ENCODE measurements at places on chromosomes 13 and 19.

GRCh38 chr13:22967669-22968068, 213.1 kb upstream of the SGCG start:
- no peak for DNase-seq

- no peak for DNase-seq
Observed at GRCh38 chr19:49125025-49125731, 5.8 kb downstream of the PPFIA3 start.

- DNase-seq: no peak
Observed at GRCh38 chr19:1232652-1233072, 5.1 kb downstream of the CBARP start.

DNA sequence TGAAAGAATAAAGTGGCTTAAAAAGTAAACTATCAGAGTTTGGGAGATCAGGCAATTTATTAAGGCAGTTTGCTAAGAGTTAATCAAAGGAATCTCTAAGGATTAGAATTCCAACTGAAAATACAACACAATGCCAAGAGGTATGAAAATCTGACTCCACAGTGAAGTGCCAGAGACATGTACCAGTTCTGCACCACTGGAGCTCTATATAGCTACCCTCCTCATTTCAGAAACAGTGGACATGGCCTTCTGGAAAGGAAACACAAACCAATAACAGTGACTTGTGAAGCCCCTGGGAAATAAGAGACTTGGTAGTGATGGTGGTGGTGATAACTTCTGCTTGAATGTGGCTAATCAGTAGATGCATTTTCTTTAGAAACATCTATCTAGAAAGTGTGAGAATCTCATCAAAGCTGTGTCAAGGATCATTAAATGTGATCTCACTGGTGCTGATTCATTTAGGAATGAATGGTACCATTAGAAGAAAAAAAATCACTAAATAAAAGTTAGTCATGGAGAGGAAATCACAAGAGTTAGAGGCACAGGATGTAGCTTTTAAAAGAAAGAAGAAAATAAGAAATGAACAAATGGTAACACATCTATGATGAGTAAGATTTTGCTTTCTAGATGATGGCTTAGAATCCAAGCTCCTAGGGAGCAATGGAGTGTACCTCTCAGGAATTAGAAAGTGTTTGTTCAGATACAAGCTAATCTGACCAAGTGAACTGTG, 20.1 kb upstream of the N4BP2L1 start:
- no peak for DNase-seq

- no peak for DNase-seq
Observed at GRCh38 chr13:28049215-28049614, 51.2 kb downstream of the FLT3 start.

GRCh38 chr13:111183087-111183645, 68.1 kb downstream of the ARHGEF7 start:
- DNase-seq: no peak

DNA sequence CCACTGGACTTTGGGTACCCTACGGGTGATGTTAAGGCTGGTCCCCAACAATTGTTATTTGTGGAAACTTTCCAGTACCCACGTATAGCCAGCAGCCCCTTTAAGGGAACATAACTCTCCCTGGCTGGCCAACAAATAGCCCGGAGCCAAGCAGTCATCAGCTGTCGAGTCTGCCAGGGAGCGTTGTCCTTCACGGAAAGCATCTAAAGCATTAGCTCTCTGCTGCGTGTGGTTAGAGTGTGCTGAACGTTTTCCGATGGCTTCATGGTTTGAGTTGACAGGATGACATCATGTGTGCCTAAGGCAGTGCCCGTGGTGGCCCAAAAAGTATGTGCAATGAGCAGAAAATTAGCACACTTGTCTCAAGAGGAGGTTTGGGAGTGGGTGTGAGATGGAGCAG, 3.3 kb upstream of the ZNF556 start:
- DNase-seq: no peak

- no peak for DNase-seq
Observed at GRCh38 chr19:17687857-17688784, at the start of gene UNC13A. Gene UNC13A, minus strand, starts transcription at chr19:17688354. Its CDS starts 155 bp downstream, at chr19:17688199.

- no peak for DNase-seq
Observed at GRCh38 chr19:6694147-6694815, 24.3 kb upstream of the TNFSF14 start.

GRCh38 chr13:25347151-25347550, 24.6 kb upstream of the ATP8A2 start:
- no peak for DNase-seq

GRCh38 chr19:12843999-12844732, 5.9 kb downstream of the MAST1 start:
- no peak for DNase-seq

DNA sequence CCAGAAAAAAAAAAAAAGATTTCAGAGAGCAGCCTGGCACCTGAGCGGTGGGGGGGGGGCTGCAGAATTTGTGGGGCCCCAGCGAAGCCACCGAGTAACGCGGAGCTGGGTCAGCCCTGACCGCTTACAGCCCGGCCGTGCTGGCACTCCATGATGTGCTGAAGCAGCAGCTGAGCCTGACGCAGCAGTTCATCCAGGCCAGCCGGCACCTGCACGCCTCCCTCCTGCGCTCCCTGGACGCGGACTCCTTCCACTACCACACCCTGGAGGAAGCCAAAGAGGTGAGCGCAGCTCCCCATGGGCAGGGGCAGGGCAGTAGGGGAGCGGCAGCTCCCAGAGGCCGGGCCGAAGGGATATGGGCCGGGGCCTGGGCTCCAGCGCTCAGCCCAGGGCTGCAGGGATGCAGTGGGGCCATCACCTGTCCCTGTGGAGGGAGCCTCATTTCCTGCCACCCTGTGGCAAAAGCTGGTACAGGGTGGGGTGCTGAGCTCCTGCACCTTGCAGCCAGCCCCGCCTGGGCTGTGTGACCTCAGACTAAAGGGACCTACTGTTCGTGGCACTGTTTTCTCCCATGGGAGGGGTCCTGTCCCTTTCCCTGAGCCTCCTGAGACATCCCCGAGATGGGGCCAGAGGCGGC, 18.3 kb downstream of the C19orf44 start:
- no peak for DNase-seq

GRCh38 chr13:39417643-39418042, 185.3 kb downstream of the LHFPL6 start:
- DNase-seq: no peak

DNA sequence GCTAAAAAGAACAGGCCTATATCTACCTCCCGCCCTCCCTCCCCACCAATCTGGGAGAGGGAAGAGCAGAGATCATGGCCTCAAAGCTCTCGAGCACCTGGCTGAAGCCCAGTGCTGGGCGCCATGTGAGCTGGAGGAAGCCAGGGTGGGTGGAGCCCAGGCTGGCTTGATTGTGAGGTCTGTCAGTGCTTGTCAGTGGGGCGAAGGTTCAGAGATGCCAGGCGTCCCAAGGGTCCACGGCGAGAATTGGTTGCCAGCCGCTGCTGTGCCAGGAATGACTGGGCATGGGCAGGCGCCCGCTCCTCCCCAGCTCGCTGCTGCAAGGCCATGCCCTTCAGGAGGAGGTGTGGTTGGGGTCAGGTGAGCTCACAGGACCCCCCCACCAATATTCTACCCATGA, 11.5 kb downstream of the BEST2 start:
- DNase-seq: no peak

DNA sequence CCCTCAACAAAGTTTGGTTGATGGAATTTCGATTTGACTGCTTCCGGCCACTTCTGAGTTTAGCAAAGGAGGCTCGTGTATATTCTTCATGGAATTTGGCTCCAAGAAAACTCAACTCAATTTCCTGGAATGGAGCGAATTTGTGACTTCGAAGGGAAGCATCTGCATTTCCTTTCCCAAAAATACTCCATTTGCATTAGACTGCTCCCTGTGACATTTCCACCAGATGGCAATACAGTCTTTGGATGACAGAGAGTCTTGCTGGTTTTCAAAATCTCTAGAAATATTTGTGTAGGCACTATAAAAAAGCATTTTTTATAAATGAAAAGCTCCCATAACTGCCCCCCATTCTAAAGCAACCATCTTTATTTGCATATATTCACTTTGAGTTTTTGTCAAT, 4.1 kb downstream of the C1QTNF9 start:
- DNase-seq: no peak

- DNase-seq: no peak
Observed at GRCh38 chr19:40252395-40252794, 25.9 kb upstream of the CCNP start.

DNA sequence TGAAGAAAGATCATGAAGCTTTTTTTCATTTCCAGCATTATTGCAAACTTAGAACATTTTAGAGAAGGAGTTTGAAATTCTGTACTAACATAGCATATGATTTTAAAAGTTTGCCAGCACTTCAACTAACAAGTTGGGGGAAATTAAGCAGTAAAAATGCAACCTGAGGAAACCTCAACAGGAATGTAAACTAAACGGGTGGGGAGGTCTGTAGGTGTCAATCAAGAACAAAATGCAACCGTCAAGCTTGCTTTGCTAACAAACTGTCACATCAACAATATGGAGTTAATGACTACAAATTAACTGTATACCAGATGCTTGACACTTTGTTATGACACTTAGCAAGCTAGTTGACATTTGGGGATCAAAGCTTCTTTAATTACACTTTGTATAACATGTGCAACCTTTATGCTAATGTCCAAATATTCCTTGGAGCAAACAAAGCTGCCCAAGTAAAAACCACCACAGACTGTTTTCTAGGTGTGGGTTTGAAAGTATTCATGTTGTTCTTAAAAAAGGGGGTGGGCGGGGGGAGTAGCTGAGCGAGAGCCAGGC, 52.1 kb downstream of the DACH1 start:
- DNase-seq: no peak

DNA sequence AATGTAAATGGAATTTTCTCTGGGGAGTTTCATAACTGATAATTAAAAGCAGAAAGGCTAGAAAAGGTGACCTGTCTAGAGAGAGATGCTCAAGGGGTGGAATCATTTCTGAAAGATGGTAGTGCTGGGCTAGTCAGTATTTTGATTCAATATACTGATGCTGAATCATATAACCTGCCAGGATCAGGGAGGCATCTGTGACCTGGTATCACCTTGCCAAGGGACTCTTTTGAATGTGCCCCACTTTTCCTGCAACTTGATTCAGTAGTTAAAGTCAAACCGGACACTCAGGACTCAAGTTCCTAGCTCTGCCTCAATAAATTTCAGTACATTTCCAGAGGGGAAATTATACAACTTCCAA, 15.8 kb downstream of the LCP1 start:
- DNase-seq: no peak

DNA sequence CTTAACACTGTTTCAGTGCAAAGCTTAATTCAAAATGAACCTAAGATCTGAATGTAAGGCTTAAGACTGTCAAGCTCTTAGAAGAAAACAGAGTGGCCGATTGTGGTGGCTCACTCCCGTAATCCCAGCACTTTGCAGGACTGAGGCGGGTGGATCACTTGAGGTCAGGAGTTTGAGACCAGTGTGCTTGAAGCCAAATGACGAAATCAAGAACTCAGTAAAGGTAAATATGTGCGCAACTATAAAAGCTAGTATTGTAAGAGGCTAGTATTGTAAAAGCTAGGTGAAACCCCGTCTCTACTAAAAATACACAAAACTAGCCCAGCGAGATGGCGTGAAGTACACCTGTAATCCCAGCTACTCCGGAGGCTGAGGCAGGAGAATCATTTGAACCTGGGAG, 12.7 kb downstream of the ATP4B start:
- DNase-seq: no peak

DNA sequence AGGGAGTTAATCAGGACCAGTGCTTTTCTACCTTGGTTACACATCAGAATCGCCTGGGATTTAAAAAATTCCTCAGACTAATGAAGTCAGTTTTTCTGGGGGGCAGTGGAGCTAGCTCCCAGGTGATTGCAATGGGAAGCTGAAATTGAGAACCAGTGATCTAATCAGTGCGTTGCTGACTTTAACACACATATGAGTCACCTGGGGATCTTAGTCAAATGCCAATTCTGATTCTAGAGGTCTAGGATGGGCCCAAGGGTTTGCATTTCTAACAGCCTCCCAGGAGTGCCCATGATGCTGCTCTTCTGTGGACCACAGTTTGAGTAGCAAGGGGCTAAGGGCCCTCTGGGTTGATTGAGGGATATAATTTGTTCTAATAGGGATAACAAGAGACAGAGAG, 54.5 kb downstream of the KL start:
- no peak for DNase-seq

DNA sequence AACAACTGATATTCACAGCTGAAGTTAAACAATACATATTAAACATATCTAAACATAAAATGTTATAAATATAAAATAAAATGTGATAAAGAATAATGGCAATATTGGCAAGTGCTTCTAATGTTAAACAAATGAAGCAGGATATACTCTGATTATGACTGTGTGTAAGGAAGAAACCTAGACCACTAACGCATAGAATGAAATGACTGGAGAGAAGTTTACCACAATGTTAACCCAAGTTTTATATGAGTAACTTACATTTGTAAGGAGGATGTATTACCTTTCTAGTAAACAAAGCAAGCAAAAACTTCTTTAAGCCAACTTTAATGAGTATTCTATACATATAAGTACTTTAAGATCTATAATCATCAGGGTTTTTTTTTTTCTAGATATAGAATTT, 43.0 kb downstream of the RB1 start:
- DNase-seq: no peak

Data from activated CD4-positive, CD25-positive, alpha-beta regulatory T cell (primary cell).